Aorta (tissue), 5 donors: ENCODE measurements at places on chromosomes 7 and 10.

DNA sequence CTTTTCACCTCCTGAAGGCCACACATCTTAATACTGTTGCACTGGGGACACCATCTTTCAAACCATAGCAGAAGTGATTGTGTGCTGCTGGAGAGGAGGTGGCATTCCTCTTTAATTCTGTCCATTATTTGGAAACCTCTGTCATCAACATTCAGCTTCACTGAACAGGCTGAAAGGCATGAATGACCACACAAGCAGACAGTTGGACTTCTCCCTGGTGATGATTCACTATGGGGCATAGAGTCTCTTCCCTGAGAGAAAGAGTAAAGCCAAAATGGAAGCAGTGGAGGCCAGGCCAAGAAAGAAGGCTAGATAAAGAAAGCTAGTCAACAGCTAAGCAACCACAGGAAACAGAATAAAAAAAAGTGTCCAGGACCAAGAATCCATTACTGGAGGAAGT is 113.1 kb upstream of the VSTM2A start:
- no peak for DNase-seq

DNA sequence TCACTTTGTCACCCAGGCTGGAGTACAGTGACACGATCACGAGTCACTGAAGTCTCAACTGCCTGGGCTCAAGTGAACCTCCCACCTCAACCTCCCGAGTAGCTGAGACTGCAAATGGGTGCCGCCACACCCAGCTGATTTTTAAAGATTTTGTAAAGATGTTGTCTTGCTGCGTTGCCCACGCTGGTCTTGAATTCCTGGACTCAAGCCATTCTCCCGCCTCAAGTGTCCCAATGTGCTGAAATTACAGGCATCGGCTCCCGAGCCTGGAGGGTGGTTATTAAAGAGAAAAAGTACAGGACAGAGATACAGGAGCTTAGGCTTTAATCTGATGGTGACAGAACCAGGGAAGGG is 55.1 kb downstream of the KCTD7 start:
- no peak for DNase-seq

DNA sequence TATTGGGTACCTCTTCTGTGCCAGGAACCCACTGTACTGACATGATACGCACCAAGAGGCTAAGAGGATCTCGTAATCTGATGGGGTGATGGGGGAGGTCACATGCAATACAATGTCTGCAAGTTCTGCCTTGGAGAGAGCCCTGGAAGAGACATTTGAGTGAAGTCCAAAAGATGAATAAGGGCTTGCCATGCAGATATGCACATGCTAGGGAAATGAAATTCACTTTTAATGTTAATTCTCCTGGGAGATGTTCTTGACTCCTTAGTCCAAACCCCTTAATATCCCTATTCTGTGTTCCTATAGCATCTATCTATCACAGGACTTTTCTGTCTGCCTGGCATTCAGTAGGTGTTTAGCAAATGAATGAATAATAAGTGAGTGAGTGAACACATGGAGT is 54.0 kb upstream of the GLCCI1 start:
- no peak for DNase-seq

GRCh38 chr7:48312151-48312550 is 140.9 kb downstream of the ABCA13 start:
- DNase-seq, result no peak

GRCh38 chr7:21134631-21135030 is 293.3 kb upstream of the SP4 start:
- no peak for DNase-seq

- DNase-seq, result no peak
Observed at GRCh38 chr7:12987238-12987637, 299.8 kb downstream of the ARL4A start.

DNA sequence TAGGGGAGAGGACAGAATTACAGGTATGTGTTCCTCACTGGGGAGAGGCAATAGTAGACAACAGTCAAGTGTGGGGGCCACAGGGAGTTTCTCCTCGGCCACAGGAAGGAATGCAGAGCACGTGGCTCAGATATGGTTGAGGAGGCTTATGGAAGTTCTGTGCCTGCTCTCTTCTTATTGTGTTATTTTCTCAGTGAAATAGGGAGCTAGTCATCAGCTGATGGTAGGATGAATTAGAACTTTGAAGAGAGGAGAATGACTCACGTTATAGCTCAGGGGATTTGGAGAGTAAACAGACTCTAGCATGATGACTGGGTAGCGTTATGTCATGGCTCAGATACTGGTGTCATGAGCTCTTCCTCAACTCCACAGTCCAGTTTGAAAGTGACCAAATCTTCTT is 308.3 kb upstream of the IGFBP3 start:
- no peak for DNase-seq

DNA sequence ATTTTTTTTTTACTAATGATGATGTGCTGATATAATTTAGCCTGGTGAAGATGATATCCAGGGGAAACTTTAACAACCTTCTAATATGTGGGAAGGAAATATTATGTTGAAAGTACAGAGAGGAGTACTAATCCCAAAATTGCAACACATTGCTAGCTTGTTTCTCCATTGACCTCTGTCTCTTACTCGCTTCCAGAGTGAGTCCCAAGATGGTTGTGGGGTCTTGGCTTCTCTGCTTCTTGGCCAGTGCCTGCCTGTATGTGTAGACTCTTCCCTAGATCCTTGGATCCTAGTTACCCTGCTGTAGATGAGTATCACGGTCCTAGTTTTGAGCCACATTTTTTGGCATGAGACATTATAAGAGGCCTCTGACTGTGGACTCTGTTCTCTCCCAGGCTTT is 17.5 kb downstream of the BMPER start:
- no peak for DNase-seq

DNA sequence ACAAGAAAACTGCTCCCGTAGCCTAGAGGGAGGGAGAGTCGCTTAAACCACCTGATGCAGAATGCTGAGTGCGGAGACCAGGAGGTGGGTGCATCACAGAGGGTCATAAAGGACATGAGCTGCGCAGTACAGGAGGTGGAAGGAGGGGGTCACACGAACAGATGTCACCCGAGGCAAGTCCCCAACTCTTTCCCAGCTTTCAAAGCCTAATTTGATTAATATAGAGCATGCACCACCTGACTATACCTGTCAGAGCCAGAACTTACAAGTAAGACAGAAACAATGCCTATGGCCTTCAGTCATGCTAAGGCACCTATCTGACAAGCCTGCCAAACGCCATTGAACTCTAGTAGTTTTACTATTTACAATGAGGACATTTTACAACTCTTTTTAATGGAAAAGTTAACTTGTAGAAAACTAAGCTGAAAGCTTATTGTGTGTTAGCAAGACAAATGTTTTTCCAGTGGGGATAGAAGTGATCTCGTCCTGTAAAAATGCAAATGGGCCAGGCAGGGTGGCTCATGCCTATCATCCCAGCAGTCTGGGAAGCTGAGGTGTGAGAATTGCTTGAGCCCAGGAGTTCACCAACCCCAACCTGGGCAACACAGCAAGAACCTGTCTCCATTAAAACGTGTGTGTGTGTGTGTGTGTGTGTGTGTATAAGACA is 1.1 kb upstream of the VOPP1 start:
- DNase-seq, result no peak

- DNase-seq, result no peak
Observed at GRCh38 chr10:71080381-71081228, 131.8 kb upstream of the UNC5B start.

GRCh38 chr7:99843808-99844207 is 16.0 kb downstream of the CYP3A43 start:
- no peak for DNase-seq

DNA sequence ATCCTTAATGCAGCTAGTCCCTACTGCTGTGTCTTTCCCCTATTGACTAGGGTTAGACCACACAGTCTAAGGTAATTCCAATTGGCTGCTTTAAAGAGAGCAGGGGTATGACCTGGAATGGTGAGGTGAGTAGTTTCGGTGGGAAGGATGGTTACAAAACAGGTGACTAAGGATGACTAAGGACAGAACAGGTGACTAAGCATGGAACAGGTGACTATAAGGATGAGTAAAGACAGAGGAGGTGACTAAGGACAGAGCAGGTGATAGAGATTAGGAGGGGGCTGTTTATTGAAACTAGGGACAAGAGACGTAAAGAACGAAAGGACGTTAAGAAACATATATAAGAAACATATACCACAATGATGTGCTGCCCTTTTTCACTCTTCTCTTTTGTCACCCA is 145.1 kb upstream of the TMEM106B start:
- no peak for DNase-seq

DNA sequence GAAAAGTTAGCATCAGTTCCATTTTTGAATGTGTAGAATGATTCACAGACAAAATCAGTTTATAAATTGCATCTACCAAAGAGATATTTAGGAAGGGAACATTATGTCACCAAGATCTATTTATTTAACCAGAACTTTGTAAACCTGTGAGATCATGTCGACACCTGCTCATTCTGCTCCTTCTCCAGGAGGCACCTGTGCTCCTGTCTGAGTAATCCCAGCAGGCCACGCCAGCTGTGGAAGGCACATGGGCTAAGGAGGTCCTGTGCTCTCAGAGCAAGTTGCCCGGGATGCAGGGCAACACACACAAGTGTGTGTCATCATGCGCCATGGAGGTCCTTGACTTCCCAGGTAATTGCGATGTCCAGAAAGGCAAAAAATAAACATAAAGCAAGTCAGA is 45.5 kb upstream of the ADARB2 start:
- no peak for DNase-seq

DNA sequence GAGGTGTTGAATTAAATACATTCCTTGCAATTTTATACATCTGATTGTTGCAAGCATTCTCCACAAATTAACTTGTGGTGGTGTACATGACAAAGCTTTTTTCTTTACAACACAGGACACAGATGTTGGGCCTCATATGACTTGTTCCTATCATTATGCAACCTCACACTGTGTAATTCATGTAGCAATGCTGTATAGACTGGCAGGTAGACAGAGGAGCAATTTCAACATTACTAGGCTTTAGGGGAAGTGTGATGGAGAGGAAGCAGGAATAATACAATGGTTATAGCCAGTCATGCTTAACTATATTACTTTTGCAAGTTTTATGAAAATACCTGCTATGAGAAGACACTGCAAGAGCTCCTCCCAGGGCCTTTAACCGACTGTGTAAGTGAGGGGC is 832.1 kb downstream of the CNTNAP2 start:
- no peak for DNase-seq
